ENCODE measurements at places on chromosomes 1 and 21.

GRCh38 chr1:214401666-214402065 is 120.7 kb downstream of the SMYD2 start:
- no peak for DNase-seq

DNA sequence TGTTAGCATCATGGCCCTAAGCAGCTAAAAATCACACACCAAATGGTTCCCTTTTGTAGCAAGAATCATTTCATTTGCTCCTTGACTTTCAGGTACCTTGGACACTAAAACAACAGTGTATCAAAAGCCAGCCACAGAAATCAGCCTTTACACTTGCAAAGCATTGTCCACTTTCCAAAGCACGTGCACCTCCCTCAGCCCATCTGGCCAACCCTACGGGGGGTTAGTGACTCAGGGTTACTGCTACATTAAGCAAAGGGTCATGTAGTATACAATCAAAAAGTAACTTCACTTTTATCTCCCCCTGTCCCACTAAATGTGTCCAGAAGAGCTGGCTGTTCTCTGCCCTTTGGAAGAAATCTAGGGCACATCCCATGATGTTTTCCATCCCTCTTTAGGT is 149.7 kb downstream of the HIVEP3 start:
- DNase-seq: no peak

DNA sequence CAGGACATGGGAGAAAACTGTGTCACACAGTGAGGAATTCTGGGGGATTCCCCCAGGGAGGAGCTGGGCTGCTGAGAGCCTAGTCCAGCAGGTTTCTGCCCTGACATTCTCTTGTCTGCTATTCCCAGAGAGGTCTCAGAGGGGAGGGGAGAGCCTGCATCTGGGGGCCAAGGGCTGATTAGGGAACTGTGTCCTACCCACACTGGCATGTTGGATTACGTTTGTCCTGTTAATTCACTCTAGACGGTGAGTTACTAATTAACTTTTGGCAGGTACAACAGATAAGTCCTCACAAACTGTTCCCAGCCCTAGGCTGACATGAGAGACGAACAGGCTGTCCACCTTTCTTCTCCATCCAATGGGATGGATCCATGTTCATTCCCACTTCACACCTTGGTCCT is 2.6 kb upstream of the SH3BGRL3 start:
- no peak for DNase-seq

DNA sequence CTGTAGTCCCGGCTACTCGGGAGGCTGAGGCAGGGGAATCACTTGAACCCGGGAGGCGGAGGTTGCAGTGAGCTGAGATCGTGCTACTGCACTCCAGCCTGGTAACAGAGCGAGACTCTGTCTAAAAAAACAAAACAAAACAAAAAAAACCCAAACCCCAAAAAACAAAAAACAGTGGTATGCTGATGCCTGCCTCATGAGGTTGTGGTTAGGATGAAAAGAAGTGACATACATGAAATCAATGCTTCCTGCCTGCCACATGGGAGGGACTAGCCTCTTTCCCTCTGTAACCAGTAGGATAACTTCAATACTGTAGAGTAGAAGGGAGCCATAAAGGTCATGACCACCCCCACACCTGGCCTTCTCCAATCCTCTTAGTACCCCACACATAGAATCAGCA is 55.2 kb downstream of the TENT5C start:
- no peak for DNase-seq

DNA sequence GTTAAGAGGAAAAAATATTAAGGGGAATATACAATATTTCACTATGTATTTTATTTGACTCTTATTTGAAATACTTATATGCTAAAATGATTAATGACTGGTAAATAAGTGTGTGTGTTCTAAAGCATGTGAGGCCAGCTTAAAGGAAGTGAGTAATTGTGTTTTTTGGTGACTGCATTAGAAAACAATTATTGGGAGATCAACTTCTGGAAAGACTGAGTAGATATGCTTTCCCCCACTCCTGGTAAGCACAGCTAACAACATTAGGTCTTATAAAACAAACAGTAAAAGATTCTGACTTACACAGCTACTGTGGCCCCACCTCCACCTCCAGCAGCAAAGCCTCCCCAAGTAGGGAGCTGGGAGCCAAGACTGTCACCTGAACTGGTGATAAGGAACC is 403.0 kb downstream of the SRGAP2C start:
- DNase-seq: no peak

DNA sequence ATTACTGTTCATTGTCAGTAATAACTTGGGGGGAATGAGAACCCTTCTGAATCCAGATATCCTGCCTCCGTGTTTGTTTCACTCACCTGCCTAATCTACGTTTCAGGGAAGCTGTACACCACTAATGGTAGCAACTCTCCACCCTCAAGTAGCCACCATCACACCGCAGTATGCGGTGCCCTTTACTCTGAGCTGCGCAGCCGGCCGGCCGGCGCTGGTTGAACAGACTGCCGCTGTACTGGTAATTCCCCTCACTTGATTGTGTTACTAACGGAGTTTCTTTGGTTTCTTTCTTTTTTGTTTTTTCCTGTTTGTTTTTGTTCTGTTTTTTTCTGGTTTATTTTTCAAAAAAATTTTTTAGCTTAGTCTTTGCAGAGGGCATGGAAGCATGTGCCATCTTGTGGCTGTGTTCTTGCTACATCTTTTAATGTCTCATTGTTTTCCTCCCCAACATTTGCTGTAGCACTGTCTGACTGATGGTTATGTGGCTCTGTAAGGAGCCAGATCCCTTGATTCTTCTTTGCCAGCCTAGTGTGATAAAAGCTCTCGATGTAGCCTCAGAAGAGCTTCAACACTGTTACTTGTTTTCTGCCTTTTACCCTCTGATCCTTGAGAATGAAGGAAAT is 15.9 kb upstream of the OLFML3 start:
- DNase-seq: no peak

DNA sequence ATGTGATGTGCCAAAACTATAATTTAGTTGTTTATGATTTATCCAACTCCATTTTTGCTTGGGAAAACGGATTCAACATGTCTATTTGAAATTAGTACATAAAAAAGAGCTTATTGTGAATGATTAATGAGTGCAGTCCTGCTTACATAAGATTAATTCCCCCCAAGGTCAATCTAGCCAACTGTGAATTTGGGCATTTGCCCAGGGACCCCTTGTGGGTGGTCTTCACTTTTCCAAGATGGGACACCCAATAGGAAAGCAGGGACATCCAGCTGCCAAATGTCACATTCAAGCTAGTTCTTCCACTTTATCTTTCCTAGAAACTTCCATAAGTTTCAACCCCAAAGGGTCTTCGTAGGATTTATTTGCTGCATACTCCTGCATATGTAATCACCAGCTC is 362.4 kb upstream of the PKN2 start:
- no peak for DNase-seq

DNA sequence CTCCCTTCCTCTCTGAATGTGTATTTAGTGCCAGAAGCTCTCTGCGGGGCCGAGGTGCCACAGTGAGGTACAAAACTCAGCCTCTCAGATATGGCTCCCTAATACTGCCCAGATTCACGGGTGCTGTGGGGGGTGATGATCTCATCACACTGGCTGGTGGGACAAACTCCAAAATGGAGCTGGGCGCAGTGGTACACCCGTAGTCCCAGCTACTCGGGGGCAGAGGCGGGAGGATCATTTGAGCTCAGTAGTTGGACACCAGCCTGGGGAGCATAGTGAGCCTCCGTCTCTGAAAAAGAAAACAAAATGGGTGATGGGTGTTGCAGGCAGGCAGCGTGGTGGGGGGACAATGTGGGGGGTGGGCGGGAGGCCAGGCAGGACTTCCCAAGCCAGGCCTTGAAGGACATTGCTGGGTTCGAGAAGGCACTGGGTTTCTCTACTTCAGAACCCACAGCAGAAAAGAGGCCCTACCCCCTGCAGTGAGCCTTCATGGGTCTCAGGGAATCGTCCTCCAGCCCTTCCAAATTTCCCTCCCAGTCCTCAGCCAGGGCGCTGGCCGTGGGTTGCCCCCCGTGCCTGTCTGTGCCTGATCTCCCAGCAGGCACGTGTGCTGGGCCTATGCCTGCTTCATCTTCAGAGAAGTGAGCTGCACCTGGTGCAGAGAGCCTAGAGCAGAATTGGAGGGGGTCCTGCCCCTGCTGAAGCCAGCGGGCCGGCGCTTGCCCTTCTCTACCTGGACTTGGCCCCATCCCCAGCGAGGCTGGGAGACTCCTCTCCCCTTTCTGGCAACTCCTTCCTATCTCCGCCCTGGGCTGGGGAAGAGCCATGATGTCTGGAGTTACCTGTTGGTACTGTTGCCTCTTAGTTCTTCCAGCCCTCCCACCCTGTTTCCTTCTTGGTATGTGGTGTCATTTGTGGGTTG is 14.0 kb downstream of the H6PD start:
- DNase-seq: no peak

DNA sequence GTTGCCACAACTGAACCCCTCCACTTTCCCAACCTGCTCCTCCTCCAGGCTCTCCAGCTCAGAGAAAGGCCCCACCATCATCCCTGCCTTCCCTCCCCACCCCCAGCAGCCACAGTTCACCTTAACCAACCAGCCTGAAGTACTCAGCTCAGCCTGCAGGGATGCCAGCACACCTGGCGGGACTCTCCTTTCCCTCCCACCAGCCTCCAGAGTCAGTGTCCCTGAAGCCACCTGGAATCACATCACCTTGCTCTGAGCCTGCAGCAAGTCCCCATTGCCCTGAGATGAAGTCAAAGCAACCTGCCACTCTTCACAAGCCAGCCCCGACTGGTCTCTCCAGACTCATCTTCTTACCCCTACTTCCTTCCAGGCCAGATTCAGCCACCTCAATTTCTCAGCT is 26.2 kb upstream of the ZC3H12A start:
- no peak for DNase-seq

DNA sequence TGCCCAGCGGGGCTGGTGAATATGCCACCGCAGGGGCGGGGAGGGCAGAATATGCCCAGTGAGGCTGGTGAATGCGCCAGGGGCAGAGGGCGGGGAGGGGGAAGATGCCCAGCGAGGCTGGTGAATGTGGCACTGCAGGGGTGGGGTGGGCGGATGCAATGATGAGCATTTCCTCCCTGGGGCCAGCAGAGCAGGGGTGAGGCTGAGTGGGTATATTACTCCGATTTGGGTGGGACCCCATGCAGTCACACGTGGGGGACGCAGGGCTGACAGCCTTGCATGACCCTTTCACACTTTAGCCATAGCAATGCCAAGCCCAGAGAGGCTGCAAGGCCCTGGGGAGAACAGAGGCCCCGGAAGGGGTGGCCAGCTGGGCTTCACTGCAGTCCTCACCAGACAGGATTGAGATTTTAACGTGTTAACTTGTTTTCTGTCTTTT is 9.3 kb upstream of the SLX9 start:
- DNase-seq: no peak

GRCh38 chr1:37549341-37549740 is 4.8 kb downstream of the SNIP1 start:
- no peak for DNase-seq

- DNase-seq: no peak
Observed at GRCh38 chr1:25430967-25431881, 527 bp downstream of the MACO1 start.

DNA sequence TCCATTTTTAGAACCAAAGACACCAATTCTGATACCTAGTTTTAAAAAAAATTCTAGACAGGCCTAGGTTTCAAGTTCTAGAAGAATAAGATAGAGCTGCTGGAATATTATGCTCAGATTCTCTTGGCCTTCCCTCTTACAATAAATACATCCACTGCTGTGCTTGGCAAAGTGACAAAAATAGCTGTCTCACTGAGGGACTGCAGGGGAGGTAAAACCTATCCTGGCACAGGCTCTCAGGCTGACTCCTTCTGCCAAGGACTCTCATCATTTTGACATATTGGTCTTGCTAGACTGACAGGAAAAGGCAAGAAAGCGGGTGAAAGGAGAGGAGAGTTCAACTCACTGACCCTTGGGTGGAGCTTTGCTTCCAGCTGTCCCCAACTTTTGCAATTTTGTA is 197.0 kb upstream of the LHX8 start:
- DNase-seq: no peak

GRCh38 chr1:63135174-63135512 is 187.2 kb upstream of the FOXD3 start:
- DNase-seq: no peak

DNA sequence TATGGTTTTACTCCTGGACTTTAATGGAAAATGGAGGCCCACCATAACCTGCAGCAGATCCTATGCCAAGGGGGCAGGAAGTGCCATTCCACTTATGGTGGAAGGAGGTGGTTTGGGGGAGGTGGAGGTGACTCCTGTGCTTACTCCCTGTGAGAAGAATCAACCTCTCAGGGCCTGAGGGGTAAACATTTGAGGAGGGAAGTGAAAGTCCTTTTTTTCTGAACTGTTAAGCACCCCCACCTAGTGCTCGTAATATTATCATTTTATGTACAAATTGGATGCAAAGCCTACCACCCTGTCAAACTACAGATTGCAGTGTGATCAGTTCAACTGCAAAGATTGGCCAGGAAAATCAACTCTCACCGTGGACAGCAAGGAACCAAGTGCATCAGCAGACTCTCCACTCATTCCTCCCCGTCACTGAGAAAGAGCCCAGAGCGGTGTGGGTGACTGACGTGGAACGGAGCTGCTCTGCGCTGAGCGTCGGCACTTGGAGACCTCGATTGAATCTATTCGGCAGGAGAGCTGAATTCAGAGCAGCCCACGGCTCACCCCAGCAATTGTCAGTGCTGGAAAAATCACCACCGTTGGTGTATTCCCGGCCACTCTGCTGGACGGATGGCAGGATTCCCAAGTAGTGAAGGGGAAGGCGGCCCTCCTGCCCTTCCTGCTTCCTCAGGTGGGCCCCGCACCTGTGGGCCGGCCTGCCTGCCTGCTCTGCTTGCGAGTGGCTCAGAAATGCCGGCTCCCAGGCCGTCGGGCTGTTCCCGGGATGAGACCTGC is 46.8 kb upstream of the COX20 start:
- no peak for DNase-seq

GRCh38 chr1:242055749-242056320 is 56.9 kb upstream of the MAP1LC3C start:
- no peak for DNase-seq

GRCh38 chr1:19009126-19009881 is 52.8 kb upstream of the IFFO2 start:
- DNase-seq: no peak

DNA sequence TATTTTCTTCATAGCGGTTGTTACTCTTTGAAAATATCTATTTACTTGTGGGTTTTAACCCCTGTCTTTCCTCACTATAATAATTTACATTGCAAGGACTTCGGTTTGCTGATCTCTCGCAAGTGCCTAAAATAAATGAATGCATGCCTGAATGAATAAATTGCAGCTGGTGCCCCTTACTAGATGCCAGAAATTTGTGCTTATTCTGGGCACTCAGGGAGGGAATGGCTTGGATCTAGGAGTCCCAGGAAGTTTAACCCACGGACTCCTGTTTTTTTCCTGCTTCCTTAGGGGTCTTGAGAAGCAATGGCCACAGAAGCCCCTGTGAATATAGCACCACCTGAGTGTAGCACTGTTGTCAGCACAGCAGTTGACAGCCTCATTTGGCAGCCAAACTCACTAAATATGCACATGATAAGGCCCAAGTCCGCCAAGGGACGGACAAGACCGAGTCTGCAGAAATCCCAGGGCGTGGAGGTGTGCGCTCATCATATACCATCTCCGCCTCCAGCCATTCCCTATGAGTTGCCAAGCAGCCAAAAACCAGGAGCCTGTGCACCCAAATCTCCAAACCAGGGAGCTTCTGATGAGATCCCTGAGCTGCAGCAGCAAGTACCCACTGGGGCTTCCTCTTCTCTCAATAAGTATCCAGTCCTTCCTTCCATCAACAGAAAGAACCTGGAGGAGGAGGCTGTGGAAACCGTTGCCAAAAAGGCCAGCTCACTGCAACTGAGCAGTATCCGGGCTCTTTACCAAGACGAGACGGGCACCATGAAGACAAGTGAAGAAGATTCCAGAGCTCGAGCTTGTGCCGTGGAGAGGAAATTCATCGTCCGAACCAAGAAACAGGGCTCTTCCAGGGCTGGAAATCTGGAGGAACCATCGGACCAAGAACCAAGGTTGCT is 4.2 kb upstream of the PLA2G2C start:
- no peak for DNase-seq

GRCh38 chr21:41213021-41213420 is 45.1 kb downstream of the BACE2 start:
- no peak for DNase-seq

Measured in skeletal muscle cell (primary cell).